SJSA1 (cell line): ENCODE measurements at places on chromosomes 3 and 15.

GRCh38 chr3:127694467-127695215, 21.9 kb downstream of the ABTB1 start:
- DNase-seq = no peak

- DNase-seq = peak; percentile 74
These were observed 5.7 kb upstream of the FBLN2 start for GRCh38 chr3:13543253-13543652.

DNA sequence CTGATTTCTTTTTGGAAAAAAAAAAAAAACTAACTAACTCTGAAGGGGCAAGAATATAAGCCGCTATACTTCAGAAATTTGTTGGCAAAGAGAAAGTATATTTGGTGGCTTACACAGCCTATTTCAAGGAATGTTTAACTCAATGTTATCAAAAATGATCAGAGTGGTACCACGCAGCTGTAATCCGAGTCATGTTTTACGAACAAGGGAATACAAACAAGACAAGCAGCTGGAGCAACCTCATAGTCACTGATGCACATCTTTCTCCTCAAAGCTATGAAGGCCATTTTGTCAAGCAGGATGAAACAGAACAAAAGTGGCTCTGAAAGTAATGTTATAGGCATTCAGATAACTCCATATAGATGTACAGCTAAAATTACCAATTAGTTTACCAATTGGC, 81.2 kb downstream of the SCAPER start:
- no peak for DNase-seq

DNA sequence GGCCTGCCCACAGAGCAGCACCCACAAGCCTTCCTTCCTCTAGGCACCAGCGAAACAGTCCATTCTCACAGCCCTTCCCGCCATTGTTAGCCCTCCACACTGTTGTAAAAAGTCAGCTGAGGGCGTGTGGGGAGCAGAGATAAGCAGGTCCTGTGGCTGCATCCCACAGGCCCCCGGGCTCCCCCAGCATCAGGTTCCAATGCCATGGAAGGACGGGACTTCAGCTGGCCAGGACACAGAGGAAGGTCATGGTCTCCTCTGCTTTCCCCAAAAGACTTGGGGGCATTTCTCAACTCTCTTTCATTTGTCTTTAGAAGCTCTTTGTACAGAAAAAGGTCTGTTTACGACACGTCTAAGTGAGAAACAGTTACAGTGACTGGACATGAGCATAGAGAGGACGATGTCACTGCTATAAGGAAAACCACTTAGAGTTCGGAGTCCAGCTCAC, 85.2 kb upstream of the HERC1 start:
- no peak for DNase-seq

DNA sequence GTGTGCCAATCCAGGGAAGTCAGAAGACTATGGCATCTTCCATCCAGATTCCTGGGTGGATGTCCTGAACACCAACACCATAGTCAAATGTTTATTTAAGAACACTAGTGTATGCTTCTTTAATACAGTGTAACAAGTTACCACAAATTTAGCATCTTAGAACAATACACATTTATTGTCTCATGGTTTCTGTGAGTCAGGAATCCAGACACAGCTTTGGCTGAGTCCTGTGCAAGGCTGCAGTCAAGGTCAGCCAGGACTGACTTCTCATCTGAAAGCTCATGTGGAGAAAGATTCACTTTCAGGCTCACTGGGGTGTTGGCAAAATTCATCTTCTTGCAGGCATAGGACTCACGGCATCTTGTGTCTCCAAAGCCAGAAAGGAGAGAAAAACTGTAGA, 143.4 kb downstream of the ANXA2 start:
- no peak for DNase-seq

DNA sequence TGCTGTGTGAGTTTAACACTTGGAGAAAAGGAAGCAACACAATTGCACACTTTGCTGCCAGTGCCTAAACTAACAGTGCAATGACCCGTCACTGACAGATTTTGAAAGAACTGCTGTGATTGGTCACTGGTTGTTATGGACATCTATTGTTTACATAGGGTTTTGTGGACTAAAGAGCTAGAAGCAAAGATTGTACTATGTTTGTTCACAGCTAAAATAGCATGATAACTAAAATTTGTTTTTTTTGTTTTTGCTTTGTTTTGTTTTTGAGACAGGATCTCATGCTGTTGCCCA, 112.4 kb upstream of the GOLGA8J start:
- DNase-seq = no peak

DNA sequence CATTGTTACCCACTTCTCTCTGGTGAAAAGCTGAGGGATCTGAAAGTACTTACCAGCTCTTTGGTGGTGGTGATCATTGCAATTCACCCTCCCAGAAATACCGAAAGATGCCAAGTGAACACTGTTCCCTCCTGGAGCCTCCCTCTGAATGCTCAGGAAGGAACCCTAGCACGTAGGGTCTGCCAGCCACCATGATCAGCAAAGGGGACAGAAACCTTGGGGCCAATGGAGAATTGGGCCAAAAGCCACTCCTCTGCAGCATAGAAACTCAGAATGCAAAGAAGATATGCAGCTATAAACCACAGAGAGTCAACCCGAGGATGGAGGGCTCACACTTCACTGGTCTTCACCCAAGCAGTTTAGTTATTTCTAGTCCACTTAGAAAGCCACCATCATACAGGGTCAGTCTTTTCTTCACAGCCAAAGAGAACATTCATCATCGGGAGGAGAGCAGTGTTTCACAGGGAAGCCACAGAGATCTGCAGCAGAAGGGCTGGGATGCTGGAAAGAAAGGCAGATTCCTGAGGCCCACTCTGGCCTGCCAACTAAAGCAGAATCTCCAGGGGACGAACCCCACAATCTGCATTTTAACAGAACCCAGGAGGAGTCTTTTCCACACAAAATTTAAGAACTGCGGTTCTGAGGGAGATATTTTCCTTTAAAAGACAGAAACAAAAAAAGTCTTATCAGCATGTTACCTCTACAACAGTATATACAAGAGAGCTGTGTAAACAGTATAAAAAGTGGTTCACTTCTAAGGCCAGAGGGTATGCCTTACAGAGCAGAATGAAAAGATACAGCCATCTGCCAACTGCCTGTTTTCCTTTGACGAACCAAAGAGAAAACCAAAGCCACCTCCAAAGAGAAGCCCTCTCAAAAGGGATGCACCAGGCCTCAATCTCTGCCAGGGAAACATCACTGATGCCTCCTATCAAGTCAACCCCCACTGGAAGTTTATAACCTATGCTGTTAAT, 11.3 kb downstream of the TBC1D2B start:
- DNase-seq = no peak

- DNase-seq = no peak
These were observed 145.4 kb downstream of the NUP210 start for GRCh38 chr3:13274551-13275332.

DNA sequence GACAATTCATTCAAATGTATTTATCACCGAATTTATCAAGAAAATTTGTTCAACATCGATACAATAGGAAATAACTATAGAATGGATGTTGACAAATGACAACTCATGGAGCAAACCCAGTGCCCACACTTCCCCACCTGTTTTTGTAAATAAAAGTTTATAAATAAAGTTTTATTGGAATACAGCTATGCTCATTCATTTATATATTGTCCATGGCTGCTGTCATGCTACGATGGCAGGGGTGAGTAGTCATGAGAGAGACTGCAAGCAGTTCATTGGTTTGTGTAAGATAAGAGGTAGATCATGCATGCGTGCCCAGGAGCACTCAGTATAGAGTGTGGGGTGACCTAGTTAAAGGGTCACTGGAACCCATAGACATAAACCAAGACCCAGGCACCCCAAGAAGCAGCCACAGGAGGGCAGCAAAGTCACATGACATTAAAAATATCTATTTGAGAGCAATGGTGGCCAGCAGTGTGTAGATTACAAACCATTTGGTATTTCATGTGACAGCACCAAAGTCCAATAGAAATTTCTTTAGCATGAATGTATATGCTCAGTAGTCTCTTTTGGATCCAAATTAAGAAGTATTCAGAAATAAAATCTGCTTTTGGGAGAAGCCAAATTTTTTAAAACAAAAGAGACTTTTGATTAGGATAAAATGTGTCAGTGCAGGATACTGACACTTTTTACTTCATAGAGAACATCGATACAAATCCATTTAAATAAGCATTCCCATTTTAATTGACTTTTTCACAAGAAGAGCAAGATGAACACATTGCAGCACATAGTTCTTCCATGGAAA, 794.8 kb downstream of the MCTP2 start:
- DNase-seq = peak; percentile 41

- no peak for DNase-seq
These were observed 801.5 kb upstream of the EPHA6 start for GRCh38 chr3:96012939-96013338.

- peak; percentile 17 for DNase-seq
These were observed 6.0 kb downstream of the GHRL start for GRCh38 chr3:10286596-10287295.

DNA sequence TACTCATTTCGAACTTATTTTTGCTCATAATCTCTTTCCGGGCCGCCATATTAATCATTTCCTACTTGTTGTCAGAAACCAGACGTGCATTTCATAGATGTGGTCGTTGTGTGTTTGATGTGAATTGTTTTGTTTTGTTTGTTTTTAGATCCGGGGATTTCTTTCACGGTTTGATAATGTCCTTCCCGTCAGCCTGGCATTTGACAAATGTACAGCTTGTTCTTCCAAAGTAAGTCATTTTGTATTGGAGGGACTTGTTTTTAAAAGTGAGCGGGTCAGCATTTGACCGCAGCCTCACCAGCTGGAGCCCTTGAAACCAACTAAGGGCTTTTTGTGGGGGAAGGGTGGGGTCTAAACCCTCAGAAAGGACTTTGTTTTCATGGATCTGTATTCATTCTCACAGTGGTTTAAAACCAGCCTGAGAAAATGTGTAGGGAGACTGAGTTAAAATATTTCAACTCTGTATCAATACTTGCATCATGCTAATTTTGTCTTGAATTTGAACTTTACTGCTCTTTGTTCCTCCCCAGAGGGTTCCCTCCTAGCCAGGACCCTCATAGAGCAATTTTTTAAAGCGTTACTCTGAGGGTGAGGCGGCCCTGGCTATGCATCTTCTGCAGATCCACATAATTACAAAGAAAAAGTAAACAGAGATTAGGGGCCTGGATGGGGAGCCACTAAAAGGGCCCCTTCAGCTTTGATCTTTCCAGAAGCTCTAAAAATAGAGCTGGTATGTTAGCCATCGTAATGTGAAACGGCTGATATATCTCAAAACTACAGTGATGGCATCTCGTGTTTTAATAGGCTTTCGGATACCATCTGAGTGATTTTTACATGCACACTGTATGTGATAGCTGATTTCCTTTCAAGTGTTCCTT, 107.9 kb downstream of the ATG7 start:
- DNase-seq = peak; percentile 44

GRCh38 chr3:31476209-31476608, 56.5 kb upstream of the STT3B start:
- no peak for DNase-seq
